ENCODE measurements at places on chromosomes 11 and 22.

- DNase-seq, result no peak
Measured at GRCh38 chr11:2806351-2807024, 79.1 kb downstream of the CDKN1C start.

- no peak for DNase-seq
Measured at GRCh38 chr11:66365711-66366619, 5.6 kb downstream of the SLC29A2 start.

DNA sequence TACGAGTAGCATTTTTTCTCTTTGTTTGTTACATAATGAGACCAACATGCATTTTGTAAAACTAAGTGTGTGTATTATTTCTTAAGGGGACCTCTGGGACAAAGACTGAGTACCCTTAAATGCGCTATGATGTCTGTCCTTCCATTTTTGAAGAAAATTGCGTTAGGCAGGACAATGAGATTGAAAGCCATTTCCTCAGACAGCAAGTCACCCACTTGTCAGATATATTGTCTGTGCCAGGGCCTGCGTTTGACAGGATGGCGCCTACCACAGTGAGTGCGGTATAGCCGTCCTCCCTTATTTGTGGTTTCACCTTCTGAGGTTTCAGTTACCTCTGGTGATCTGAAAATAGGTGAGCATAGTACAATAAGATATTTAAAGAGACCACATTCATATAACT is 2.2 kb downstream of the AP2A2 start:
- no peak for DNase-seq

- DNase-seq, result no peak
Measured at GRCh38 chr11:74319139-74319816, 7.8 kb upstream of the P4HA3 start.

DNA sequence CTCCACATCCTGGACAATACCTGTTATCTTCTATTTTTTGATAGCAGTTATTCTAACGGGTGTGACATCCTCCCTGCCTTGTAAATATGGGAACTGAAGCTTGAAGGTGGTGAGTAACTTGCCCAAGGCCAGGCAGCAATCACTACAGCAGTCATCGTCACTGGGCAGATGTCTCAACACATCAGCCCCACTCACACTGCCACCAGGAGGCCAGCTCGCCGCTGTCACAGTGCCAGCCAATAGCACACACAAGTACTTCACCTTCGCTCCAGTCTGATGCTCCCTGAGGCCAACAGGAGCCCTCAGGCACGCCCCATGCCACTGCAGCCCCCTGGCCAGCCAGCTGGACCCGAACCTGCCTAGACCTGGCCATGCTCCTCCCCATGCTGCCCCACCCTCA is 4.9 kb upstream of the TTLL1 start:
- no peak for DNase-seq

DNA sequence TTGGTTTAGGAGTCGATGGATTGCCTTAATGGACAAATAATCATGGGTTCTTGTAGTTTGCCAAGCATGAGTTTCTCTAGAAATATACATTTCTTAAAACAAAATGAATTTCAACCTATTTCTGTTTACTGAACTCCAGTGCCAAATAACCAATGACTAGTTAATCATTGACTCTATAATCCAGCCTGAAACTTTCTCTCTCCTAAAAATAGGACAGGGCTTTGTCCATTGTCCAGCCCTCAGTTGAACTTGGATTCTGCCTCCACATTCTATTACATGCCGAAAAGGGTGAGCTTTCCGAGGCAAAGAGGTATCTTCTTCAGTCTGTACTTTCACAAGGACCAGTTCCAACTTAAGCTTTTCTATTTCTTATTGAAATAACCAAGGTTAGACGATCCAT is 23.2 kb upstream of the CAT start:
- no peak for DNase-seq

All from activated naive CD8-positive, alpha-beta T cell treated with anti-CD3 and anti-CD28 coated beads, Interleukin-2, amount 50 U/mL, for 24 hours (primary cell).